ENCODE measurements at places on chromosomes 1 and 21. TPM values are rescaled to one million over a fixed set of nuclear protein-coding genes. Genes with fewer than 3 reads are reported as not detected.

Gene C1orf141
- not detected for total RNA-seq

- no peak overlapping the region for H3K27ac ChIP-seq
- H3K36me3 ChIP-seq: no peaks in the 10 kb centered on the region
- DNase-seq: no peak
Measured at GRCh38 chr1:43042773-43043457, 84.2 kb upstream of the SLC2A1 start.

Gene NPPA
- not detected for total RNA-seq

Gene HSPA6
- total RNA-seq: 9.0 TPM

DNA sequence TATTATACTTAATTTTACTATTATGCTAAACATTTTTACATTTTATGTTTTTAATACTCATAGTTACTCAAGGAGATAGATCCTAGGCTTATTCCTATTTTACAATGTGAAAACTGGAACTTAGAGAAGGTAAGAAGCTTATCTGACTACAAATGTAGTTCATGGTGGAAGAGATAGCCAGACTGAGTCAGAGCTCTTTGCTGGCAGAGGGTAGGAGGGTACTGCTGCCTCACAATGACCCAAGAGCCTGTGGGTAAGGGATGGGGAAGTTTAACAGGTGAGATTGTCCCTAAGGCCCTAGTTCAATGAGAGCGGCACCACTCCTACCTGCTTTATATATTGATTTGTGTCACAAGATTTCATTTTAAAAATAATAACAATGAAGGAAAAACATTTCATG is 34.1 kb upstream of the NEK7 start:
- no peak for DNase-seq
- no peaks in the 10 kb centered on the region for H3K36me3 ChIP-seq
- H3K4me1 ChIP-seq: no peaks in the 10 kb centered on the region

- H3K27ac ChIP-seq: peak overlapping the region; percentile 1
- peak; percentile 82 for DNase-seq
- no peaks in the 10 kb centered on the region for H3K27me3 ChIP-seq
- H3K4me1 ChIP-seq: no peaks in the 10 kb centered on the region
- no peak overlapping the region for H3K4me3 ChIP-seq
Measured at GRCh38 chr1:228986093-228986904, 251.0 kb downstream of the RHOU start.
